ENCODE measurements at places on chromosomes 4 and X. TPM values are rescaled to one million over a fixed set of nuclear protein-coding genes. Genes with fewer than 3 reads are reported as not detected.
A peak's percentile ranks its signal among the peaks of the same experiment; 100 is the strongest.

DNA sequence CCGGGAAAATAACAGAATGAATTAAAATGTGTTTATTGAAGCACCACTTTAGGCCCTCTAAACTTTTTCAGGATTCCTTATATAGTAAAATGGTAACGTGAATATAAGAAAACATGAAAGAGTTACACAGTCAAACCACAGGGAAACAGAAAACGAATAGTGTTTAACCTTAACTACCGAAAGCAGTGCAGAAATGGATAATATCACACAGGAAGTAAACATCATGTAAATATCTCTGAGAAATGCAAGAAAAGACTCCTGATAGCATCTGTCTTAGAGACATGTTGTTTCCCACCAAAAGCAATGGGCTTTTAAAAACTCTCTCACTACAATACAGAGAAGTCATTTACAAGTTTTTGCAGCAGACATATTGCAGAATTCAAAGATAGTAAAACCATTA is 323.9 kb upstream of the CXXC4 start:
- no peaks in the 10 kb centered on the region for H3K4me1 ChIP-seq
- H3K4me3 ChIP-seq: no peak overlapping the region
- no peaks in the 10 kb centered on the region for H3K36me3 ChIP-seq
- H3K27me3 ChIP-seq: no peaks in the 10 kb centered on the region

GRCh38 chr4:111475001-111475400 is 670.3 kb upstream of the FAM241A start:
- H3K4me3 ChIP-seq: no peak overlapping the region
- H3K27me3 ChIP-seq: no peaks in the 10 kb centered on the region
- H3K4me1 ChIP-seq: no peaks in the 10 kb centered on the region
- H3K27ac ChIP-seq: no peak overlapping the region
- no peak for DNase-seq

DNA sequence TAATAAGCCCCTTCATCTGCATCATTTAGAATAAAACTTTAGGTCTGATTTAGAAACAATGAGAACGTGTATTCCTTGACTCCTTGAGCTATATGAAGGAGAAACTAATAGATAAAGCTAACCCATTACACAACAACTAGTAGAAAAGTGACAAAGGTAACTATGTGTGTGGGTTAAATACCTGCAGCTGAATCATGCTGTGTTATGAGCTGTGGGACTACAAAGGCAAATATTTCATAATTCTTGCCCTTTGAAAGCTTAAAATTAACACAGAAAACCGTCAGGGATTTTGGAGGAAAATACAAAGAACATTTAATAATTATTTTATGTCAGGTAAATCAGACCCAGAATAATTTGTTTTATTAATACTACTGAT is 898 bp upstream of the NDP start:
- peak overlapping the region; percentile 48 for H3K4me3 ChIP-seq
- H3K27me3 ChIP-seq: peaks cover 15% of the 10 kb centered on the region
- H3K27ac ChIP-seq: no peak overlapping the region

GRCh38 chr4:12123707-12124106 is 695.0 kb upstream of the HS3ST1 start:
- H3K27me3 ChIP-seq: no peaks in the 10 kb centered on the region
- no peak overlapping the region for H3K27ac ChIP-seq
- H3K36me3 ChIP-seq: no peaks in the 10 kb centered on the region

GRCh38 chrX:84339507-84340364 is 151.7 kb upstream of the RPS6KA6 start:
- H3K27me3 ChIP-seq: no peaks in the 10 kb centered on the region
- H3K27ac ChIP-seq: no peak overlapping the region
- no peak for DNase-seq

GRCh38 chr4:158652920-158653319 is 18.8 kb downstream of the C4orf46 start:
- DNase-seq: no peak
- H3K4me1 ChIP-seq: peaks cover 6% of the 10 kb centered on the region

GRCh38 chr4:102387552-102388150 is 42.4 kb upstream of the SLC39A8 start:
- H3K4me1 ChIP-seq: peaks cover 17% of the 10 kb centered on the region
- no peak for DNase-seq
- H3K27me3 ChIP-seq: peaks cover 8% of the 10 kb centered on the region
- H3K27ac ChIP-seq: no peak overlapping the region

GRCh38 chr4:7254736-7255487 is 62.6 kb downstream of the SORCS2 start:
- no peak overlapping the region for H3K4me3 ChIP-seq
- no peaks in the 10 kb centered on the region for H3K36me3 ChIP-seq
- no peaks in the 10 kb centered on the region for H3K4me1 ChIP-seq
- H3K27ac ChIP-seq: no peak overlapping the region
- no peak for DNase-seq
- peaks cover 7% of the 10 kb centered on the region for H3K27me3 ChIP-seq

Gene CCDC149
- total RNA-seq: not detected

DNA sequence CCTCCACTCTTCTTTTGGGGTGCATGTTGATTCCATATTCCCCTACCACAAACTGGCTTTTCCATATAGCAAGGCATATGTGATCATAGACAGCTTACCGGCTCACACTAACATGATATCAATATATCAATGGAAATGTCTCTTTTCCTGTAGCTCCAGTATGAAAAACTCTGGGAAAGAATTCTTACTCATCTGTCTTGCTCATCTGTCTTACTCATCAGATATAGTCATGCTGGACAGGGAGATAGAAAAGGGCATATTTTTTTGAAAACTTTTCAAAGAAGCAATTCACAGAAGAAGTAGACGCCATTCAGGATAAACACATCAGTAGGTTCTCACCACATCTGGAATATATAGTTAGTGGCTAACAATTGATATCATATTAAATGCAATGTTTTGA is 794.7 kb downstream of the RAB28 start:
- H3K36me3 ChIP-seq: no peaks in the 10 kb centered on the region
- H3K4me1 ChIP-seq: no peaks in the 10 kb centered on the region
- peaks cover 2% of the 10 kb centered on the region for H3K27me3 ChIP-seq
- H3K27ac ChIP-seq: no peak overlapping the region

Gene PLS3
- 1.3 TPM for total RNA-seq

DNA sequence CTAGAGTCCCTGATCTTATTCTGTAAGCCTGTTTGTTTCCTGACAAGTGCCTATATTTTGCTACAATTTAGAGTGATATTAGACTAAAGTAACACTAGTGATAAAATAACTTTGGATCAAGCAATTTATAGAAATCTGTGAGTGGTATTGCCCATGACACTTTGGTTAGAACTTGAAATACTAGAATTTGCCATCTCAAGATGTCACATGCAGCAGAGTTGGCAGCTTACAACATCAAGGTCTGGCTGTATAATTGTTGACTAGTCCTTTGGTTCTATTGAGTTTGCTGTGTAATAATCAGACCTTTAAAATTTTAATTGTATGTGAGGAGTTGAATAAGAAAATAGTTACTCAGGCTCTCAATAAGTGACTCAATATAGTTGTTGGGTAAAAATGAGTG is 167.1 kb downstream of the RAPGEF2 start:
- H3K36me3 ChIP-seq: peaks cover 6% of the 10 kb centered on the region
- H3K27ac ChIP-seq: no peak overlapping the region

- no peak for DNase-seq
- no peak overlapping the region for H3K4me3 ChIP-seq
- peaks cover 8% of the 10 kb centered on the region for H3K4me1 ChIP-seq
- H3K27me3 ChIP-seq: no peaks in the 10 kb centered on the region
Measured at GRCh38 chrX:154531626-154532025, 15.0 kb downstream of the G6PD start.

Gene STOX2
- total RNA-seq: not detected

DNA sequence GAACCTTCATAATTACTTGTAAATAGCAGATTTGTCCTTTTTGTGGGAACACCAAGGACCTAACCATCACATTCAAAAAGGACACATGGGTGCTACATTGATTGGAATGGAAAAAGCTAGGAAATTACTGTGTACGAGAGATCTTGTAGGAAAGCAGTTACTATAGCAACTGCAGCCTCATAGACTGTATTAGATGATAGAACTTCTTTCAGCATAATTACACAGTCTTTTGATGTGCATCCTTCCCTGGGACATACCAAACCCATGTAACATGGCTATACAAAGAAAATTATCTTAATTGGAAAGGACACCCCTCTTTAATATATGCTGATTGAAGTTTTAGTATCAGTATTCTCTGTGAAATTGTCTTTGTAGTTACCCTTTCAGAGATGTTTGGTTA is 130.7 kb upstream of the CTSO start:
- H3K36me3 ChIP-seq: no peaks in the 10 kb centered on the region
- H3K4me1 ChIP-seq: no peaks in the 10 kb centered on the region
- no peak for DNase-seq
- no peak overlapping the region for H3K27ac ChIP-seq
- no peak overlapping the region for H3K4me3 ChIP-seq

Gene SH3RF1
- total RNA-seq: 0.22 TPM

GRCh38 chr4:115580901-115581300 is 467.5 kb upstream of the NDST4 start:
- H3K4me1 ChIP-seq: no peaks in the 10 kb centered on the region
- no peaks in the 10 kb centered on the region for H3K27me3 ChIP-seq
- H3K36me3 ChIP-seq: no peaks in the 10 kb centered on the region
- no peak for DNase-seq
- no peak overlapping the region for H3K27ac ChIP-seq
- no peak overlapping the region for H3K4me3 ChIP-seq

Measured in activated naive CD4-positive, alpha-beta T cell treated with anti-CD3 and anti-CD28 coated beads for 36 hours (primary cell).